ENCODE measurements at places on chromosomes 13 and 19.

DNA sequence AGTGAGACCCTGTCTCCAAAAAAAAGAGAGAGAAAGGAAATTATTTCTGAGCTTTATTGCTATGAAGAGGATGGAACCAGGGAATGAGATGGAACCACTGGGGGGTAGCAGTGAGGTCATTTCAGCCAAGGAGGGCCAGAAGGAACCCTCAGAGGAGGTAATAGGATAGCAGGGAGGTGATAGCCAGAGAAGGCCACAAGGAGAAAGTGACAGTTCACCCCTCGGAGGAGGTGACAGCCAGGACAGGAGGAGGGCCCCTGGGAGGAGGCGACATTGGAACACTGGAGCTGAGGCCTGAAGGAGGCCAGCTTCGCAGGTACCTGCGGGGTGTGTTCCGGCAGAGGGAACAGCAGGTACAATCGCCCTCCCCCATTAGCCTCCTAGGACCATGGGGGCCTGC, 675 bp upstream of the PGPEP1 start:
- DNase-seq = no peak

DNA sequence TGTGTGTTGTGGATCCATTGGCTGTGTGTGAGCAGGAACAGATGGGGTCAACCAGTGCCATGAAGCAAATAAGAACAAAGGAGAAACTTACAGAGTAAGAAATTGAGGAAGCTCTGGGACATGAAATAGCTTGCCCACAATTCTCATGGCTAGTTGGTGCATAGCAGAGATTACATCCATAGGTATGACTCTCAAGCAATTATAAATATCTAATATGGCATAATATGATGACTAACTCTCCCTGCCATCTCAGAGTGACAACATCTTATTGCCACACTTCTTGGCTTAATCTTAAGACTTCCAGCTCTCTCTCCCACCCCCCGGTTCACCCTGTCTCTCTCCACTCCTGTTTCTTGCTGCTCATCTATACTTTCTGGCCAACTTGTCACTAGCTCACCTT, 53.3 kb downstream of the OXGR1 start:
- no peak for DNase-seq

DNA sequence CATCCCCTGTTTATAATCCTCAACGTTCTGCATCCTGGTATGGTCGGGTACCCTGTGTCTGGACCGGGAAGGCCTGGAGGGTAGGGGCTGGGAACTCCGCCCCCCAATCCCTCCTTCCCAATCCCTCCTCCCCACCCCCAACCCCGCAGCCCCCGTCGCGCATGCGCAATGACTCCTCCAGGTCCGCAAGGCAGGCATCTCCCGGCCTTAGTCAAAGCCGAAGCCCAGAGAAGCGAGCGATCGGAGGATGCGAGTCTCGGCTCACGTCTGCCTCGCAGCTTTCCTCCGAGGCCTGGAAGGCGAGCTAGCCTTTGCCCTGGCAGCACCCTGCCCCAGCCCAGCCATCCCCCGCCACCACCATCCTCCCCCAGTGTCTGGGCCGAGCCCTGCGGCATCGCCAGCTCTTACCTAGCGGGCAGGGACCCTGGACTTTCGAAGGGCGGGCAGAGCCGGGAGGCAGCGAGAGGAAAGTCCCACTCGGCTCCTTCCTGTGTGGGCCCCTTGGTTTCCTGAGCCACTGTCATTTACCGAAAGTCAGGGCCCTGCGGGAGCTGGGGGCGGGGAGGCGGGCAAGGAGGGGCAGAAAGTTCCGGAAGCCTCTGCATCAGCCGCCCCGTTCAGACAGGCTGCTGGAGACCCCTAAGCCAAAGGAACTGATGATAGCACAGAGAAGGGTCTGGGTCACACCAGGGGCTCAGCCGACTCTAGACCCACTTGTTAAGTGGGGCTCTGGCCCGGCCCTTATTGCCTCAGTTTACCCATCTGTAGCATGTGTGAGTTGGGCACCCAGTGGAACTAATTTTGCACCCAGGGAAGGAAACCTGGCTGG, at the start of gene JAK3:
JAK3 (minus strand) TSS at position 445 of the 829 bp plus-strand sequence. CDS start 3,565 bp downstream, outside the sequence.
- DNase-seq = no peak

GRCh38 chr19:37551129-37551993, 43.2 kb downstream of the ZNF571 start:
- peak; percentile 70 for DNase-seq

DNA sequence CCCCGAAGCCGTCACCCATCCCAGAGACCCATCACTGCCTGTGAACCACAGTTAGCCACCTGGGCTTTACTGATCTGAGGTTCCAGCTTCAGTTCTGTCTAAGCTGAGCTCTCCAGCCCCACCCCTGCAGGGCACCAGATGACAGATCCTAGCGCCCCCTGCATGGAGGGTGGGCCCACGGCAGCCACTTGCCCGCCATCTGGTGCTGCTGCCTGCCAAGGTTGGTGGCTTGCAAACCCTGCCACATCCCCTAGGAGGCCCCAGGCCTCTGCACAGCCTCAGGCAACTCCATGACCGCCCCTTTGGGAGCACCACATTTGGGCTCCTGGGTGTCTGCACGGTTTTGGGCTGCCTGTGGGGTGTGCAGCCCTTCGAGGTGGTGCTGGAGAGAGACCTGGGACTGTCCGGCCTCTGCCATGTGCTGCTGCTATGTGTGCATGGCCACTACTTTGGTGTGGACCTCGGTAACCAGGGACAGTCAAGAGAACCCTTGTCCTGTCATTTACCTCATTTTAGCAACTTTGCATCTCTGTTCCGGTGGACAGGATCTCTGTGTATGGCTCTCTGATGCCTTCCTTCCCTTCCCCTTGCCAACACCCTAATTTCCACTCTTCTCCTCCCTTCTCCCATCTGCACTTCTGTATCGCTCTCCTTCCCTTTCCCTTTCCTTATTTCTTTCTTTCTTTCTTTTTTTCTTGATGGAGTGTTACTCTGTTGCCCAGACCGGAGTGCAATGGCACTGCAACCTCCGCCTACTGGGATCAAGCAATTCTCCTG, 17.4 kb upstream of the SDHAF1 start:
- DNase-seq = no peak

GRCh38 chr19:29666578-29667386, 1.5 kb downstream of the PLEKHF1 start:
- no peak for DNase-seq

GRCh38 chr19:8682931-8683330, 15.7 kb downstream of the ACTL9 start:
- DNase-seq = no peak

- no peak for DNase-seq
These were observed 323.3 kb downstream of the NALCN start for GRCh38 chr13:101092985-101093384.

DNA sequence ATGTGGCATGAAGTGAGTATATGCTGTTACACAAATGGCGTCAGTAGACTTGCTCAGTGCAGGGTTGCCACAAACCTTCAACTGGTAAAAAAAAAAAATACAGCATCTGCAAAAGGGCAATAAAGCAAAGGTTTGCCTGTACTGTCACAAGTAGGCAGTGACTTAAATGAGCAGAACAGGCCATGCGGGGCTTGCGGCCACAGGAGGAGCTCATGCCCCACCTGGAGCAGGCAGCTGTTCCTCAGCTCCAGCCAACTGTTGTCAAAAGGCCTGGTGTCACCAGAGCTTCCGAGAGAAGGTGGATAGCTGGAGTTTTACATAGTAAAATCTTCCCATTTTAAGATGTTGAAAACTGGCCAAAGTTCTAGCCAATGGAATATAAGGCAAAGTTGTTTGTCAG, 7.7 kb downstream of the ATP7B start:
- DNase-seq = no peak

DNA sequence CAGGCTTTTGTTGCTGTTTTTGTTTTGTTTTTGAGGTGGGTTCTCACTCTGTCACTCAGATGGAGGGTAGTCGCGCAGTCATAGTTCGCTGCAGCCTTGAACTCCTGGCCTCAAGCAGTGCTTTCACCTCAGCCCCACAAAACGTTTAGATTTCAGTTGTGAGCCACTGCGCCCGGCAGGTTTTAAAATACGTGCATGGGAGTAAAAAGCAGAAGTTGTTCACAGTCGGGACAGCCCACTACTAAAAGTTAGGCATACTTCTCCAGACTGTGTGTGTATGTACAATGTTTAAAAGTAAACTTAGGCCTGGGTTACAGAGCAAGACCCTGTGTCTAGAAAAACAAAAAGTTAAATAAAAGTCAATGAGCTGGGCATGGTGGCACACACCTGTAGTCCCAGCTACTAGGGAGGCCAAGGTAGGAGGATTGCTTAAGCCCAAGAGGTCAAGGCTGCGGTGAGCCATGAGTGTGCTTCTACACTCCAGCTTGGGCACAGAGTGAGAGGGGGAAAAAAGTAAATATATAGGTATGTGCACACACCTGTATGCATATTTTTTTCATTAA, 6.1 kb downstream of the SAFB start:
- DNase-seq = no peak

- DNase-seq = no peak
These were observed 25.1 kb upstream of the CD70 start for GRCh38 chr19:6616011-6616410.

GRCh38 chr19:12721656-12722565, 1.8 kb downstream of the TNPO2 start:
- peak; percentile 60 for DNase-seq

GRCh38 chr13:90545070-90545840, 802.2 kb upstream of the MIR17HG start:
- DNase-seq = no peak

- DNase-seq = no peak
These were observed 156.4 kb downstream of the COL4A1 start for GRCh38 chr13:110150384-110151101.

DNA sequence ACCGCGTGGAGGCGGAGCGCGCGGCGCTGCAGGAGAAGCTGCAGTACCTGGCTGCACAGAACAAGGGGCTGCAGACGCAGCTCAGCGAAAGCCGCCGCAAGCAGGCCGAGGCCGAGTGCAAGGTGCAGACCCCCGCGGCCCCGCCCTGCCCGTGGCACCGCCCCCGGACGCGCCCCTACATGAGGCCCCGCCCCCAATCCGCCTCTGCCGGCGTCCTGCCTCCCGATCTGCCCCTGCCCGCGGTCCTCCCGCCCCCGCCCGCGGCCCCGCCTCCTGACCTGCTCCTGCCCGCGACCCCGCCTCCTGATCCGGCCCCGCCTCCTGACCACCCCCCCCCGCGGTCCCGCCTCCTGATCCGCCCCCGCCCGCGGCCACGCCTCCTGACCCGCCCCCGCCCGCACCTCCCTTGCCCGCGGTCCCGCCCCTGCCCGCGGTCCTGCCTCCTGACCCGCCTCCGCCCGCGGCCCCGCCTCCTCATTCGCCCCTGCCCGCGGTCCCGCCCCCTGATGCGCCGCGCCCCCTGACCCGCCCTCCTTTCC, 11.7 kb downstream of the PRR36 start:
- no peak for DNase-seq

- DNase-seq = no peak
These were observed 2.3 kb downstream of the CEBPG start for GRCh38 chr19:33375837-33376159.

DNA sequence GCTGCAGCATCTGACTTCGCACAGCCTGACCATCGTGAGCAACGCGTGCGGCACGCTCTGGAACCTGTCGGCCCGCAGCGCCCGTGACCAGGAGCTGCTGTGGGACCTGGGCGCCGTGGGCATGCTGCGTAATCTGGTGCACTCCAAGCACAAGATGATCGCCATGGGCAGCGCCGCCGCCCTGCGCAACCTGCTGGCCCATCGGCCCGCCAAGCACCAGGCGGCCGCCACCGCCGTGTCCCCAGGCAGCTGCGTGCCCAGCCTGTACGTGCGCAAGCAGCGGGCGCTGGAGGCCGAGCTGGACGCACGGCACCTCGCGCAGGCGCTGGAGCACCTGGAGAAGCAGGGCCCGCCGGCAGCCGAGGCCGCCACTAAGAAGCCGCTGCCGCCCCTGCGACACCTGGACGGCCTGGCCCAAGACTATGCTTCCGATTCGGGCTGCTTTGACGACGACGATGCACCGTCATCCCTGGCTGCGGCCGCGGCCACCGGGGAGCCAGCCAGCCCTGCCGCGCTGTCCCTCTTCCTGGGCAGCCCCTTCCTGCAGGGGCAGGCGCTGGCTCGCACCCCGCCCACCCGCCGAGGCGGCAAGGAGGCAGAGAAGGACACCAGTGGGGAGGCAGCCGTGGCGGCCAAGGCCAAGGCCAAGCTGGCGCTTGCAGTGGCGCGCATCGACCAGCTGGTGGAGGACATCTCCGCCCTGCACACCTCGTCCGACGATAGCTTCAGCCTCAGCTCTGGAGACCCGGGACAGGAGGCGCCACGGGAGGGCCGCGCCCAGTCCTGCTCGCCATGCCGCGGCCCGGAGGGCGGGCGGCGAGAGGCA, 13.6 kb downstream of the C19orf25 start:
- DNase-seq = no peak

DNA sequence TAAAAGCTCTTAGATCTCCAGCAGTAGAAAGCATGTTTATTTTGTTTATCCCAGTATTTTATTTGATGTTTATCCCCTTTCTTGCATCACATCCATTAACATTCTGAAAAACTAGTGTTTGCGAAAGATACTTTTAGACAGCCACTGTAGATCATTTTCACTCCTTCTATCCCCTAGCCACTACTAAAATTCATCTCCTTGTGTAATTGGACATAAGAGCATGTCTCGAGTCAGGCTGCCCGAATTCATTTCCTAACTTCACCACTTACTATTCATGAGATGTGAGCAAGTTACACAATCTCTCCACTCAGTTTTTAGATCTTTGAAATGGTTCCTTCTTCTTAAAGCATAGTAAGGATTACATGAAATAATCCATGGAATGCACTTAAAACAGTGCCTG, 514.0 kb downstream of the KLF5 start:
- no peak for DNase-seq

DNA sequence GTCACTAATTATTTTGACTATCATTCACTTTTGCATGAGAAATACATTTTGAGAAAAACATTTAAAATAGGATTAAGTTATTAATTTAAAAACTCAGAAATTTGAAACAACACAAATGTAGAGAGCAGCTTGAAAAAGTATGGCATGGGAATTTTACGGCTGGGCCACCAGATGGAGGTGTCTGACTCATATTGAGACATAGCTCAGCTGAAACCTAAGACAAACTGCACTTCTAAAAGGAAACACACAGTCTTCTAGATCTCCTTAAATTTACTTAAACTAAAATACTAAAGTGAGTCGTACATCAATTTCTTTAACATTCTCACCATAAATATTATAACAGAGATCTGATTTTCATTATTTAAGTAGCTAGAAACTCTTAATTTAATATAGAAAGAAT, 41.9 kb upstream of the POSTN start:
- no peak for DNase-seq

- no peak for DNase-seq
These were observed 141.2 kb downstream of the URI1 start for GRCh38 chr19:30083125-30083681.

- no peak for DNase-seq
These were observed 15.6 kb downstream of the PCID2 start for GRCh38 chr13:113192902-113193301.

- DNase-seq = no peak
These were observed 122.5 kb downstream of the GPC5 start for GRCh38 chr13:91520952-91521351.

DNA sequence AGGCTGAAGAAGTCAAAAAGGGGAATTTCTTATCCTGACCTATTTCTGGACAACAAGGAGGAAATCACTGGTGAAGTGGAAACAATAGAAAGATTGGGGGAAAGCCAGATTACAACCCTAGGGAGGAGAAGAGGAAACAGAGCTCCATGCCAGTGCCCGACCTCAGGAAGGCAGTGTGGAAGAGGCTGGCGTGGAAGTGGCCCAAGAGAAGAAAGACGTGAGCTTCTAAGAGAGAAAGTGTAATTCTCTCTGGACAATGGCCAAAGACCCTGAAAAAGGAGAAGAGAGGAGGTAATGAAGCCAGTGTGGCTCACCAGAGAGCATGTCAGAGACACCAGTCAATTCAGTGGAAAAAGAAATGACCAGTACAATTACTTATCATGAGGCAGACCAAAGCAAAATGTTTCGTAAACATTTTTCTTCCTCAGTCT, 52.6 kb upstream of the URAD start:
- DNase-seq = no peak

GRCh38 chr13:21066946-21067345, 5.6 kb upstream of the LATS2 start:
- no peak for DNase-seq

Data from right renal cortex interstitium (tissue), 3 donors.